Activated CD4-positive, alpha-beta T cell treated with anti-CD3 and anti-CD28 coated beads, Interleukin-2, amount 50 U/mL, for 16 hours (primary cell): ENCODE measurements at places on chromosomes 16 and 17.

DNA sequence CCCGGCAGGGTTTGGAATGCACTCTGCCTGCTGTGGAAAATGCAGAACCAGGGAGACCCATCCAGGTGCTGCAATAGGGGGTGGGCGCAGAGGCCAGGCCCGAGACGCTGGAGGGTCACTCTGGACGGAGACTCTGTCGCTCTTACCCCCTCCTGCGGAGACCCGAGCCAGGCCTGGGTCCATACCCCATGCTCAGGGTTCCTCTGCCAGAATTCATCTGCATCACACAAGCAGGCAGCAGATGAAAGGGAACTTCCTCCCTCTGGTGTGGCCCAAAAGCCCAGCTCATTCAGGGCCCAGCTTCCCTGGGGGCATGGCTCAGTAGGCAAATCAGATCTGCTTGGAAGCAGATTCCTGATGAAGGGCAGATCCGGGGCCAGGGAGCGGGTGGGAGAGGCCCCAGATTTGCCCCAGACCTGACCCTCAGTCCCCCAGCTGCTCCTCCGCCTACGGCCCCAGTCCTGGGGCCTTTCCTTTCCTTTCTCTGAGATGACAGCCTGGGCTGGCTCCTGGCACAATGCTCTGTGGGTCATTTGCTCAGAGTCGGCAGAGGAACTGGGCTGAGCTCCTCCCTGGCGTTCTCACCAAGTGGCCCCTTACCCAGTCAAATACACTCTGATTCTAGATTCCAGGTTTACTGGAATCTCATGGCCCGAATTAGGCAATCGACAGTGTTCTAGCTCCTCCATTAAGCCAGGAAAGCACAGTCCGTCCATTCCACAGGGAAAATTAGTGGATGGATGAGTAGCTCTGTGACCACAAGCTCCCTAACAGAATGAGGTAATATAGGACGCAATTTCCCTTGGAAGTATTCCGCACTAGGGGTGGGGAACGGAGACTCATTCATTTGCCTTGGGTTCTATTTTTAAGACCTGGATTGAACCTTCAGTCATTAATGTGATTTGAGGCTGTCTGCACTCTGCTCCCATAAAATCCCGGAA is 19.1 kb upstream of the RASD1 start:
- DNase-seq: no peak

DNA sequence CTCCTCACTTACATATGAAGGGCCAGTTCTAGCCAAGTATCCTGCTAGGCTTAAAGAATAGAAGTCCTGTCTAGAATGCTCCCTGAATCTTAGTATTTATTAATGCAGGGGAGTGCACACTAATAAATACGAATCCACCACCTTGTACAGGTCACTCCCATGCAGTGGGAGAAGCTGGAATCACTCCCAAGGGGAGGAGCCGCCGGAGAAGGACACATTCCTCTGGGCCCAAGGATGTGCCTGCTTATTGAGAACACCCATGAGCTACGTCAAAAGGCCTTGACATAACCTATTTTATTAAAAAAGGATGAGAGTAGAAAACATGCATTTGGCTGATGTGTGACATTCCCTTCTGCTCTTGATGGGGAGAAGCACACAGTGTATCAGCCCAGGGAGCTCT is 223.5 kb downstream of the SPECC1 start:
- DNase-seq: no peak

DNA sequence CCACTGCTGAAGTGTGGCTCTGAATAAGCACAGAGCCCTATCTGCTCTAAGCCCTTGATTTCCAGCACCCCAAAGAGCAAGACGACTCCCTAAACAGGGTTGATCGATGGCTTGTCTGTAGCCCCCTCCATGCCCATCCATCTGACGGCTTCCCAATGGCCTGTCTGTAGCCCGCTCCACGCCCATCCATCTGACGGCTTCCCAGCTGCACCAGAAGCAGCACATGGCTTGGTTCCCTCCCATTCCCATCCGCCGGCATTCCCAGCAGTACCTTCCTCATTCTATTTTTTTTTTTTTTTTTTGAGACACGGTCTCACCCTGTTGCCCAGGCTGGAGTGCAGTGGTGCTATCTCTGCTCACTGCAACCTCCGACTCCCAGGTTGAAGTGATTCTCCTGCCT is 64.5 kb downstream of the RBFOX3 start:
- no peak for DNase-seq

GRCh38 chr17:47470836-47471235 is 60.1 kb upstream of the NPEPPS start:
- no peak for DNase-seq

- peak; percentile 40 for DNase-seq
Observed at GRCh38 chr17:77140878-77141767, at the start of gene SEC14L1. SEC14L1 (plus strand) TSS chr17:77140969; CDS start chr17:77143597, 2,628 bp downstream.

DNA sequence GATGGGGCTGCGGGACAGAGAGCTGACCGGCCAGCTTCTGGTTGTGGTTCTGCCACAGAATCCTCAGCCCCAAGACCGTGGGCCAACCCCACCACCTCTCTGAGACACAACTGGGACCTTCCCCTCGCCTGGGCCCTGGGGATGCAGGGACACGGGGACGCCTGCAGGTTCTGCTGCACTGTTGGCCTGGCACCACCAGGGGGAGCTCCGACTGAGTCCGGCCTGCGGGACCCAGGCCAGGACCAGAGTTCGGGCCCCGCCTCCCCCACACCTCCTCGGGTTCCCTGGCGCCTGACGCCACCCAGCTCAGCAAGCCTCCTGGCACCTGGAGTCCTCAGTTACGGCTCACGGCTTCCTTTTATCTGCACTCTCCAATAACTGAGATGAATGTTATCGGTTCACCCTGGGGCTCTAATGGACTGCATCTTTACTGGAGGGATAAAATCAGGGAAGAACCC is 27.3 kb downstream of the TBC1D16 start:
- DNase-seq: peak; percentile 83

DNA sequence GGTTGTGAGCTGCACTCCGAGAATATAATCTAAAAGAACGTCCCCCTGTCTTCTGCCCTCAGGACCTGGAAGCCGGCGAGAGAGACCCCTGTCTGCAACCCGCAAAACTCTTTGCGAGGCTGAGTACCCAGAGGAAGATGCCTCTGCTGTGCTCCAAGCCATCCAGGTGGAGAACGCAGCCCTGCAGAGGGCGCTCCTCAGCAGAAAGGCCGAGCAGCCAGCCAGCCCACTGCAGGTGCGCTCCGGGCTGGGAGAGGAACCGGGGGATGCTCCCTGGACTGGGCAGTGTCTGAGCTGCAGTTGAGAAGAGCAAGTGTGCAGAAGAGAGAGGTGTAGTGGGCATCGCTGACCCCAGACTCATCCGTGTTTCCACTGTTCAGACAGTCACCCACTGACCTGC is 148.3 kb downstream of the KATNIP start:
- DNase-seq: no peak

DNA sequence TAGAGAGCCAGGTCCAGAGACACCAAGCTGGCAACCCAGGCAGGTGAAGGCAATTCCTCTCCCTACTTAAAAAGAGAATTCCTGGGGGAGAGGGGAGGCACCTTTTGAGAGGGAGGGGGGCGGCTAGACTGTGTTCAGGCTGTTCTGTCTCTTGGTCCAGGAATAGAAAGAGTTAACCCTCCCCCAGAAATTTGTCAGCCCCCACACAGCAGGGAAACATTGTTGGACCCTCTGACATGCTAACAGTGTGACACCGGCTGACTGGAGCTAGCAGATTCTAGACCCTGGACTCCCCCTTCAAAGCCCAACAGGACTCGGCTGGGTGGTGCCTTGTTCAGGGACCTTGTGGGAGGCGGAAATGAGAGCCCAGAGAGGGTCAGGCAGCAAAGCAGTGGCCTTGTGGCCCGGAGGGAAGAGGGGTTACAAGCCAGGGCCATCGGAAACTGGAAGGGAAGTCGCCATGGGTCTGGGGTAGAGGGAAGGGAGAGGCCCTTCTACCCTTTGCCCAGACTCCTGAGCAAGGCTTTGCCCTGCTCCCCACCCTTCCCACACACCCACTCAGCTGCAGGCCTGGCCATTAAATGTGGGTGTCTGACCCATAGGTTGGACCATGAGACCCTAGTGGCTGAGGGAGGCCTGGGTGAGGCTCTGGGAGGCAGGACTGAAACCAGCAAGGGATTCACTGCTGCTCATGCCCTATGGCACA is 44.6 kb downstream of the RAI1 start:
- no peak for DNase-seq

DNA sequence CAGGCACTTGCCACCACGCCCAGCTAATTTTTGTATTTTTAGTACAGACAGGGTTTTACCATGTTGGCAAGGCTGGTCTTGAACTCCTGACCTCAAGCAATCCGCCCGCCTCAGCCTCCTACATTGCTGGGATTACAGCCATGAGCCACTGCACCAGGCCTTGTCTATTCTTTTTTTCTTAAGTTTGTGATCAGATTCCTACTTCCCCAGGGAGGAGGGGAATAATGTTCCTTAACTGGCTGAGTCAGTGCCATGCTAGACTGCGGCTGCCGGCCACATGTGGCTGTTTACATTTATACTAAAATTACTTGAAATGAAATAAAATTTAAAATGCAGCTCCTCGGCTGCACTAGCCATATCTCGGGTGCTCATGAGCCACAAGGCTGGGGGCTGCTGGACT is 27.8 kb upstream of the USP36 start:
- no peak for DNase-seq

DNA sequence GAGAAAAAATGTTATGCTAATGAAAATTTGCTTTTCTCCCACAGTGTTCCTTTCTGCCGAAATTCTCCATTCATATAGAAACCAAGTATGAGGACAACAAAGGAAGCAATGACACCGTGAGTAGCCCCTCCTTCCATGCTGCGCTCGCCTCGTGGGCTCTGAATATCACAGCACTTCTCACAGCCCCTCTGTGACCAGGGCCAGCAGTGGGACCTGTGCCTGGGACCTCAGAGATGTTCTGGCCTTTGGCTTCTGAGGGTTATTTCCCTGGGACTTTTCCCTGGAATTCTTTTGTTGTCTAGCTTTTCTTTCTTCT is 139.6 kb upstream of the NOL11 start:
- no peak for DNase-seq

DNA sequence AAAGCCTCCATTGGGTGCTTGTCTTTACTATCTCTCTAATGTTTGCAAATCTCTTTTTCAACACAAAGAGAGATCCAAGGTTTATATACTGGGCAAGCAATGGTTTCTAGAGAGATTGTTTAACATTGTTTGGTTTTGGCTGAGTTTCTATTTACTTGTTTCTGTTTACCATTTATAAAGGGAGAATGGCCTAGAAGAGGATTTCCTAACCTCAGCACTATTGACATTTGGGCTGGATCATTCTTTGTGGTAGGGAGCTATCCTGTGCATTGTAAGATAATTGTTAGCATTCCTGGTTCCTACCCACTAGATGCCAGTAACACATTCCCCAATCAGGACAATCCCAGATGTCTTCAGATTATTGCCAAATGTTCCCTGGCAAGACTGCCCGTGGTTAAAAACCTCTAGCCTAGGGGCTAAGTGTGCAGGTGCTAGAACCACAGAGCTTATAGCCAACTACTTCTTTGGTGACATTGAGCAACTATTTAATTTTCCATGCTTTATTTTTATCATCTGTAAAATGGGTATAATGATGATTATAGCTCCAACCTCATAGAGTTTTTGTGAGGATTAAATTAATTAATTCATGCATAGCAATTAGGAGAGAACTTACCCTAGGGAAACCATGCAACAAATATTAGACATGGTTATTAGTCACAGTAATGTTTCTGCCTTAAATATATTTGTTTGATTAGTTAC is 413.9 kb upstream of the MAF start:
- no peak for DNase-seq

GRCh38 chr16:73710526-73710925 is 586.1 kb upstream of the PSMD7 start:
- DNase-seq: no peak

DNA sequence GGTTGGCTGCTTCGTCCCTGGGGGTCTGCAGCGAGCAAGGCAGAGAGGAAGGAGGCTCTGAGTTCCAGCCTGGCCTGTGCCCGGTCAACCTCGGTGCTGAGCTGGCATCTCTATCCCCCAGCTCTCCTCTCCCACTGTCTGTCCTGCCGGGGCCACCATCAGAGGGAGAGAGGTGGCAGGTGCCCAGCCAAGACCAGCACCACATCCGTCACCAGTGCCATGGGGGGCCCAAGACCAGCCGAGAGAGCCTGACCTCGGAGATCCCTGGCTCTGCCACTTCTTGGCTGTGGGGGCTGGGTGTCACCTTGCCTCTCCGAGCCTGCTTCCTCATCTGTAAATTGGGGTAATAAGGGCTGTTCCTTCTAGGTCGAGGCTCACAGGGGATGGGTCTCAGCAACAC is 560 bp upstream of the P2RX1 start:
- no peak for DNase-seq

DNA sequence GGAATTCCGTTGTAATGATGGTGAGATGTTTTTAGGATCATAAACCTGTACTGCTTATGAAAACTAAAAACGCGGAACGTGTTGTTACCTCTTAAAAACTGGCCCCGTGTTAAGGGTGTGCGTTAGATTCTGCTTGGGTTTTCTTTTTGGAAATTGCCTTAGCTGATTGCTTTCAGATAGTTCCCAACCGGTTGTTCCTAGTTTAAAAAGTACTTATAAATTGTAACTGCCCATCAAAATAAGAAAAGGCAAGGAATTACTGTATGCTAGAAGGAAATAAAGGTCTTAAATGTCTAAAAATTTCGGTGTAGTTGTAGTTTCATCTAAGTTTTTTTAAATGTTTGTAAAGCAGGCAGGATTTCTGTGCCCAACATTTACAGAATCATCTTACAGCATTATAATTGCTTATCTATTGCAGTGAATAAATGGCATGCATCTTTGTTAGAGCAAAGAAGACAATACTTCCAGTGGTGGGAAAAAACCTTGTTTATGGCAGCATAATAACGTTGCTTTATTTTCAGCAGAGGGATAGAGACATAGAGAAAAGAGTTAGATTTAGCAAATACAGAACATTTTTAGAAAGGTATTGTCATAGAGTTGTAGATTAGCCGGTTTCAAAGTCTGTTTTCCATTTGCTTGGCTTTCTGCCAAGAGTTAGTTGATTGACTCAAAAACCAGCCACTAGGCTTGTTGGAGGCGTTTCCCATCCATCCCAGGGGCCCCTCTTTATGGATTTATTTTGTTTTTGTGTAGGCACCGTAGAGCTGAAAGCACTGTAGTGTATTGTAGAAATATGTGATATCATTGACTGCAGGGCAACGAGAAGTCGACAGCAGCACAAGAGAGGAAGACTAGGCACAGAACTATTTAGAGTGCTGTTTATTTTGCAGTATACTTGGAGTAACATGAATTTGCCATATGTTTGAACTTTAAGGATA is 1.7 kb downstream of the PPM1D start:
- peak; percentile 57 for DNase-seq

GRCh38 chr16:57540906-57541753 is 1.3 kb upstream of the ADGRG5 start:
- DNase-seq: no peak
